ENCODE measurements at places on chromosomes 3 and 15.

DNA sequence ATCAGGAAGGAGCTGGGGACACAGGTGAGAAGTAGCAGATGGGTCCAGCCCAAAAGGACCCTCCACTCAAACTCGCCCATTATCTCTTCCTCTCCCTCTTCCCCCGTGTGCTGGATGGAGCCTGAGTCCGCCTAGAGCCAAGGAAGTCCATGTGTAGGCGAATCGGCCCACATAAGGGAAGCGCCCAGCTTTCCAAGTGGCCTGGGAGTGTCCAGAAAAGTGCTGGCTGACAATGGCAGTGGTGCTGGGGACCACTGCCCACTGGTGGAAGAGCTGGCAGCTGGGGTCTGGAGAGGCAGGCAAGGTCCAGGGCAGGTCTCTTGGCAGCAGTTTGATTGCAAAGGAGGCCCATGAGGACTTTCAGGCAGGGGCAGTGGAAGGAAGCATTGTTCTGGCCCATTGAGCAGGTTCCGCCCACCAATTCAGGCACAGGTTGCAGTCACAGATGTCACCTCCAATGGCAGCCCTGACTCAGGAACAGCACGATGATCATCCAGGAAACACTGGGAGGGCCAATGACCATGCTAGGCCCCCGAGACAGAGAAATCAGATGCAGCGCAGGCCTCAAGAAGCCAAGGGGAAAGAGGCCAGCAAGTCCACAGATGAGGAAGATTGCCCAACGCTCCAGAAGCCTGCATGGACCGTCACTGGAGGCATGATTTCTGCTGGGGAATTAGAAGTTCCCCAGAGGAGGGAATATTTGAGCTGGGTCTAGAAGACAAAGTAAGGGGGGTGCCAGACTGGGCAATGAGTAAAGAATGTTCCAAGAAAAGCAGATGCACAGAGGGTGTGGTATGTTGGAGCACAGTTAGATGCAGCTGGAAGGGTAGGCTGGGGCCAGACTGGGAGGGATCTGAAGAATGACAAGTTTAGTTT, 3.0 kb downstream of the MFGE8 start:
- no peak for DNase-seq

GRCh38 chr3:192933779-192934460, 16.3 kb upstream of the MB21D2 start:
- DNase-seq = no peak

GRCh38 chr3:114376516-114377185, 82.8 kb downstream of the TIGIT start:
- DNase-seq = no peak

- DNase-seq = no peak
Measured at GRCh38 chr3:94115482-94115881, 52.6 kb downstream of the NSUN3 start.

GRCh38 chr15:41780266-41780665, 6.0 kb downstream of the MAPKBP1 start:
- no peak for DNase-seq

GRCh38 chr3:153138276-153139210, 23.5 kb upstream of the RAP2B start:
- DNase-seq = no peak

DNA sequence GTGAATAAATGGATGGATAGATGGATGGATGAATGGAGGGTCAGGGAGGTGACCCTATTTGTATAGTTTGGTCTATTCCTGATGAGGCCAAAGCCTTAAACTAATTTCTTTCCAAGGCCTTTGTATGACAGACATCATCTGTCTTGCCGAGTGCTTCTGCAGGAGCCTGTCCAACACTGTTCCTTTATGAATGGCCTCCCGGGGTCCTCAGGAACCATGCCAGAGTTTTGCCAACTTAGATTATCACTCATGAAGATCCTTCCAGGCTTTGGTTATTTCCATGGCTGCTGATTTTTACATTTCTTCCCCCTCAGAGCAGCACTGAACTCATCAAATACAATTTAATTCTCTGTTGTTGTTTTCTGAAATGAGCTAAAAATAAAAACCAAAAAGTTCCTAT, 133.0 kb upstream of the SOX2 start:
- no peak for DNase-seq

DNA sequence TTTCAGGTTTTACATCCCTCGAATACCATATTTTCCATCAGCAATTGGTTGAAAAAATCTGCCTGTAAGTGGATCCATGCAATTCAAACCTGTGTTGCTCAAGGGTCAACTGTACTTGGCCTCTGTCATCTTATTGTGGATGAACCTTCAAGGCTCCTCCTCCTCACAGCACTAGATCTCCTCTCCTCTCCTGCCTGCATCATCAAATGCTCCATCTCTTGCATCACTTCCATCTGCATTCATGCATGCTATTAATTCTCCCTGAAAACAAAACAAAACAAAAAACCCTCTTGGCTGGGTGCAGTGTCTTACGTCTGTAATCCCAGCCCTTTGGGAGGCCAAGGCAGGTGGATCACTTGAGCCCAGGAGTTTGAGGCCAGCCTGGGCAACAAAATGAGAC, 10.1 kb downstream of the BCL2L10 start:
- DNase-seq = no peak

DNA sequence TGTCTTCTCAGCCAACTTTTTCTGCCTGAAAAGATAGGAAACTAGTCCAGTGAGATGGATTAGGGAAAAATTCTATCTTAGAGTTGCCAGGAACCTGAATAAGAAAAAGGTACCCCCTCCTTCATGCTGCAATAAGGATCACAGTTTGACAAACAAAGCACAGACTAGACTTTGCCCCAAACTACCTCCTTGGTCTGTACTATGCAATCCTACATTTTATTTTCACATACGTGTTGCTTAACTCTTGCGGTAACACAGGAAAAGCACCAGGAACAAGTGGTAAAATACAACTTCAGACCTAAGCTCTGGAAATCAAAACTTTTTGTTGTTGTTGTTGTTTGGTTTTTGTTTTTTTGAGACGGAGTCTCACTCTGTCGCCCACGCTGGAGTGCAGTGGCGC, 11.3 kb upstream of the IL12A start:
- DNase-seq = no peak

GRCh38 chr3:138180375-138181029, 5.8 kb upstream of the DBR1 start:
- DNase-seq = no peak

GRCh38 chr15:57595011-57595866, 3.5 kb downstream of the MYZAP start:
- no peak for DNase-seq

DNA sequence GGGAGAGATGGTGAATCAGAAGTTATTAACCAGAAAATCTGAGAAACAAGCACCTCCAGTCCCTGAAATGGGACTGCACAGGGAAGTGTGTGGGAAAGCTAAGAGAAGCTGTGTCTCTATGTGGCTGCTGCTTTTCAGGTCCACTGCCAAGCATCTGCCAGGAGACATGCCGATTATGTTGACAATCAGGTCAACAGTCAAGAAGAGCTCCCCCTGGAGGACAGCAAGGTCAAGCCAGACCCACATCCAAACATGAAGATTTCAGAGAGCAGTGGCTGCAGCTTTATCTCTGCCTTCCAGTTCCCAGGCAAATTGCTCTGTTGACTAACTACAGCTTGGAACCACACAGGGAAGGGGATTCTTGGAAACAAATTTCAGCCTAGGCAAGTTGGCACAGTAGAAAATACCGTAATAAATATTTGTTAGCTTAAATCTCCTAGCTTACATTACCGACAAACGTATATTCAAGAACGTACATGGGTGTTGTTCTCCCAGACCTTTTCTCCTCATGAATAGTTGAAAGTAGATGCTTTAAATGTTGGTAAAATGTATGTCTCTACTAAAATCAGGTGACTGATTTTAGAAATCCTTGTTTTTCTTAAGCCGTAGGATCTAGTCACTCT, 394.5 kb upstream of the RARB start:
- DNase-seq = no peak
